HCEC 1CT (cell line): ENCODE measurements at places on chromosomes 5 and 9.

DNA sequence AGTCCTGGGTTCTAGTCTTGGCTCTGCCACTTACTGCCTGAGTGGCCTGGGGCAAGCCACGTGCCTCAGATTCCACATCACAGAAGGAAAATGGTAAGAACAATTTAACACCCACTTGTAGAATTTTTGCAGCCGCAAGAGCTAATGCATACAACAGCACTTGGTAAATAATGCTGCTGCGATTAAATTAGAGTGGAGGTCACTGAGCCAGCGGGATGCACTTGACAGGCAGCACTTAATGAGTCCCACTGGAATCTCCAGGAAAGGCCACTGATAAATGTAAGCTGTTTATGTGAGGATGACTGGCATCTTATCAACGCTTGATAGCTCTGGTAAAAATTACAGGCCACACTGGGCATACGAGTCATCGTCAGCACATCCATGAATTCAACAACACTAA, 59.4 kb upstream of the UBTD2 start:
- DNase-seq, result no peak

GRCh38 chr9:121718084-121718483, 66.7 kb downstream of the DAB2IP start:
- DNase-seq, result no peak

DNA sequence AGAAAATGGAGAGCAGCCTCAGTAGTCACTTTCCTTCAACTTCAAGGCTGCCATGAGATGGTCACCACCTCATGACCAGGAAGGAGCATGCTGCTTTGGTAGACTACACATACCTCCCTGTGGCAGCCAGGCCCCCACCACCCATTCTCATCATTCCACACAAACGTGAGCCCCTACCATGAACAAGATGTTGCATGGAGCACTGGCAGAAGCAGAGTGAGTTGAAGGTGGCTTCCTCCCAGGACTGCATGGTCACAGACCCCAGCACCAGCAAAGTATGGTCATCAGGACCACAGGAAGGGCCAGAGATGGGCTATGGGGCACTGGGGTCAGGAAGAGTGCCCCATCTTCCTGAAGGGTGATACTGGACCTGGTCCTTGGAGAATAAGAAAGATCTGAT, 65.5 kb upstream of the FOXE1 start:
- no peak for DNase-seq

DNA sequence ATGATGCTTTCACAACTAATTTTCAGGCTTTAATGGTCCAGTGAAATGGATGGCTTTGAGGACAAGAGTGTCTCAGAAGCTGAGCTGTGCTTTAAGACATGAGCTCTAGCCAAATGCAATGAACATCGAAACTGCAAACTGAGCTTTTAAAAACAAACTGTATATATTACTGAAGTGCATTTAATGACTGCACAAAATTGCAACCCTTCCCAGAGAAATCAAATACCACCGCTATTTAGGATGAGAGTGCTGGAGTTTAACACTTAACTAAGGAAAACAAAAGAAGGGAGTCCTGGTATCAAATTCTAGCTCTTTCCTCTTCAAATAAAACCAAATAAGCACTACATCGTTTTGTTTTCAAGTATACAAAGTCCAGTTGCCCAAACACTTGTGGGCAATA, 163.9 kb downstream of the SLF1 start:
- no peak for DNase-seq

DNA sequence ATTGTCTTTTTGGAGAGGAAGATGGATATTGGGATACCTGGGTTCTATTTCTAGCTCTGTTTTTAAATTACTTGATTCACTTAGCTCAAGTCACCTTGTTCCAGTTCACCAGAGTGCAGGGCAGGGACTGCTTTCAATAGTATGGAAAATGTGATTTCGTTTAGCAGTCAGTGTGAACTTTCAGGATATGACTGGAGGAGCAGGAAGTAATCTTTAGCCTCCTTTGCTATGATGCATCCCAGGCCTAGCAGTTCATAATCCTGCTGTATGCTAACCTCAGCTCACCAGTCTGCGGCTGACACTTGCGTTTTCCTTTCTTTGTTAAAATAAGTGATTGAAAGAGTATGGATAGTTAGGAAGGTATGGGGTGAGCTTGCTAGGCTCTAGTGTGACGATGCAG, 169.7 kb downstream of the ARHGAP26 start:
- no peak for DNase-seq

DNA sequence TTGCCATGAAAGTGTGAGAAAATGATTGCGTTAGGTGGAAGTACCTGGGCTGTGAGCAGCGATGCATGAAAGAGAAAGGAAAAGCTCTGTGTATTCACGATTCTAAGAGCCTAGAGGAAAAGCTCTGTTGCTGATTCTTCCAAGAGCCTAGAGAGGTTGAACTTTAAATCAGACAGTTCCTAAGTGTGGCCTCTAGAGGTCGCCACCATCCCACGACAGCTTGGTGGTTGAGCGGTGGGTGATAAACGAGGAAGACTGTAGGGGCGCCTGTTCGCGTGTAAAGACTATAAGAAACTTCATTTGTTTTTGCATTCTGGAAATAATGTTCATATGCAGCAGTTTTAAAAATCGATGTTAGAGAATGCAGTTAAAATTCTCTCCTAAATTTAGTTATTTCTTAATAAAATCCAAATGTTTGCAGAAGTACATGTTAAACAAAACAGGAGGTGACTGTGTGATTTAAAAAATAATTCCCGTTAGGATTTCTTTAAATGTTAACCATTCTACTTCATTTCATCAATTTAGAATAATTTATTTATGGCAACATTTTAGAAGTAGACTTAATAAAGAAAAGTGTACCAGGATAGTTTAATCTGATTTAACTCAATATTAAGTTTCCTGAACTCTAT, 107.7 kb downstream of the TENT4A start:
- DNase-seq, result peak; percentile 6

DNA sequence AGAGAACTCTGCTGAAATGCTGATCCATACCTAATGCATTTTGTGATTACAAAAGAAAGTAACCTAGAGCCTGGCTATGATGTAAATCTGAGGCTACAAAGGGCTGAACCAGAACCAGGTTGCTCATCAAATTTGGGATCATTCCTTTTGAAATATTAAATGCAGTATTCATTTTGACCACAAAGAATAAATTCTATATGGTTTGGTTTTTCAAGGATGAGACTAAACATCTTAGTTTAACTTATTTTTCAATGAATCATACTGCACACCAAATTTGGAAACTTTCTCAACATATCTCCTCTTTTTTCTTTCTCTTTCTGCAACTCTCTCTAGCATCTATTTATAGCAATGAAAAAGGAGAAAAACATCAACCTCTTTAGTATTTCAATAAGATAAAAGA, 46.5 kb downstream of the CEMIP2 start:
- DNase-seq, result peak; percentile 48

DNA sequence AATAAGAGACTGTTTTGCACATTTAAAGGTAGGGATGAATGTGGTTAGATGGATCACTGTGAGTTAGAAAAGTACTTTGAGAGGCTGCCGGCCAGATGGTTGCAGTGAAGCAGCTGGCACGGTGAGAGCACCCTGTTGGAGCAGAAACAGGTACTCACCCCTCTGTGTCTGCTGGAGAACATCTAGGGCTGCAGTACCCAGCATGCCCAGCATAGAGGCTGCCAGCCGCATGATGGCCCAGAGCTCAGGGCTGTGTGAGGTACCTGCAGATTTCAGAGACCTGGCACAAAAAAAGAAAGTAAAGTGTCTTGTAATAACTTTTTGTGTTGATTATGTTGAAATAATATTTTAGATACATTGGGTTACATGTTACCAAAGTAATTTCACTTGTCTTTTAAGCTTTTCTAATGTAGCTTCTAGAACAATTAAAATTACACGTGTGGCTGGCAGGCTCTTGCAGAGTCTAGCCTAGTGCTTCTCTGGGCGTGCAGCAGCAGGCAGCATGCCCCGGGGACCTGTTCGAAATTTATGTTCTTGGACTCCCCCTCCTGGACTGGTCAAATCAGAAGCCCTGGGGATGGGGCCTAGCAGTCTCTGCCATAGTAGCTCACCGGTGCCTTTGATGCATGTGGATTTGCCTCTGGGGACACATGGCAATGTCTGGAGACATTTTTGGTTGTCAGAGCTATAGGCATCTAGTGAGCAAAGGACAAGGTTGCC, 11.1 kb downstream of the WDR5 start:
- DNase-seq, result no peak
